ENCODE measurements at places on chromosomes 12 and 14.

- no peak for DNase-seq
These were observed 13.0 kb upstream of the LEMD3 start for GRCh38 chr12:65156366-65156841.

DNA sequence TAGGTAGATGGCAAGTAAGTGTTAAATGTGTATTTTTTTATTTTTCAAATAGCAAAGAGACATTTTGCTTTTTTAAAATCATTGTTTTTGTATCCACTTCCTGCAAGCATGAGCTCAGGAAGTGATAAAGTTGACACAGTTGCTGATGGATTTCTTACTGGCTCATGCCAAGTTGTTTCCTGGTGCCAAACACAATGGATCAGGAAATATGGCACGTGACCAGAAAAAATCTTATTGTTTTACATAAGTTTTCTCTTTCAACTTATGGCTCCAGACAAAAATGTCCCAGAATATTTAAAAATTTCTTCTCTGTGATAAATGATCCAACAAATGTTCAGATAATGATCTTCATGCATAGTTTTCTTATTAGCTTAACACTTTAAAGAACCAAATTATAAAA, 1279.1 kb upstream of the FLRT2 start:
- no peak for DNase-seq

- no peak for DNase-seq
These were observed 216.1 kb downstream of the MSRB3 start for GRCh38 chr12:65494537-65494936.

- no peak for DNase-seq
These were observed 23.6 kb upstream of the SSTR1 start for GRCh38 chr14:38184132-38184531.

DNA sequence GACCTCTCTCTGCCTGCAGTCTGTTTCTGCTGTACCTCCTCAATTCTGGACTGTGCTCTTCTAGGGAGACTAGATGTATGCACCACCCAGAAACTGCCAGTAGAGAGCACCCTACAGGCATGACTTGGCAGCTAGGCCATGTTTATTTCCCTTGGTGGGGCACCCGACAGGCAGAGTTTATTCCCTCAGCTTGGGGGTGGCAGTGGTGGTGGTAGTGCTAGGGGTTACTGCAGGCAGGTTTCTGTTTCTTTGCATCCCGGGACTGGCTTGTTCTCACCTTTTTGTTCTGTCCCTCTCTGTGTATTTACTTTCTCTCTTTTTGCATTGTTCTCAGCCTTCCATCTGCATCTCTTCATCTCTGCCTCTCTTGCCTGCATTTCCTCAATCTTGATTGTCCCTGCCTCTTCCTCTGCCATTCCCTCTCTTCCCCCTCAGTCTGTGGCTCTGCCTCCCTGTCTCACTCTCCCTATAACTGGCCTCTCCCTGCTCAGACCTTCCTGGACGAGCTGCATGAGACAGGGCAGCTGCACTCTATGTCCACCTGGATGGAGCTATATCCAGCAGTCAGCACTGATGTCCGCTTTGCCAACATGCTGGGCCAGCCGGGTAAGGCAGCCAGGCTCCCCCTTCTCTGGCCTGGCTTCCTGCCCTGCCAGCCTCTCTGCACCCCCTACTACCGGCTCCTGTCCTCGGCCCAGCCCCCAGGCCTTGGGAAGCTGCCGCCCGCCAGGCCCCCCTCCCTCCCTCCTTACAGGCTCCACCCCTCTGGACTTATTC, 13.8 kb downstream of the PRPF40B start:
- no peak for DNase-seq

DNA sequence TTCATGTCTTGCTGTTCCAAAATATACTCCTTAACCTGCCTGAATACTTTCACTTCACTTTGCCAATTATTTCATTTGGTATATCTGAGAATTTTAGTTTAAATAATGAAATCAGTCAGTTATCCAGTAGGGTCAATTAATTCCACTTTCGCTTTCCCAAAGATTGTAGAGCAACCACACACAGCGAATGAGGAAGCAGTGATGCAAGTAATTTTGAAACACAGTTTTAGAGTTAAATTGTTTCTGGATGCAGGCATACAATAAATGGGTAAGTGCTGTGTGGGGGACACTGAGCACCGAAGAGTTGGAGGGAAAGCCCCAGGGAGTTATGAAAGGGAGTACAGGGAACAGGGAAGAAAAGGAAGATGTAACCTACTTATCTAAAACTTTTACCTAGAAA, 62.8 kb downstream of the TSHR start:
- no peak for DNase-seq

DNA sequence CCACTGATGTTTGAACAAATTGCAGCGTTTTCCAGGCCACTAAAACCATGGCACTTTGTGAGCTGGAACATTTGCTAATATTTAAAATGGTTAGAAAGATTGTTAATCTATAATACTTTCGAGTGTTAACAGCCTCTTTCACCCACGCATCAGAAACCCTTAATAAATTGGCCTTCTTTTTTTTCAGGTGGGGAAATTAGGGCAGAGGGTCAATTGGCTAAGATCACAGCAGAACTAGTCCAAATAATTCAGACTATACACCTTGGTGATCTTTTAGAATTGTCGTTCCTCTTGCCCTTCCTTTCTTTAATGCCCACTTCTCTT, 105.8 kb downstream of the PTCSC3 start:
- DNase-seq, result no peak

DNA sequence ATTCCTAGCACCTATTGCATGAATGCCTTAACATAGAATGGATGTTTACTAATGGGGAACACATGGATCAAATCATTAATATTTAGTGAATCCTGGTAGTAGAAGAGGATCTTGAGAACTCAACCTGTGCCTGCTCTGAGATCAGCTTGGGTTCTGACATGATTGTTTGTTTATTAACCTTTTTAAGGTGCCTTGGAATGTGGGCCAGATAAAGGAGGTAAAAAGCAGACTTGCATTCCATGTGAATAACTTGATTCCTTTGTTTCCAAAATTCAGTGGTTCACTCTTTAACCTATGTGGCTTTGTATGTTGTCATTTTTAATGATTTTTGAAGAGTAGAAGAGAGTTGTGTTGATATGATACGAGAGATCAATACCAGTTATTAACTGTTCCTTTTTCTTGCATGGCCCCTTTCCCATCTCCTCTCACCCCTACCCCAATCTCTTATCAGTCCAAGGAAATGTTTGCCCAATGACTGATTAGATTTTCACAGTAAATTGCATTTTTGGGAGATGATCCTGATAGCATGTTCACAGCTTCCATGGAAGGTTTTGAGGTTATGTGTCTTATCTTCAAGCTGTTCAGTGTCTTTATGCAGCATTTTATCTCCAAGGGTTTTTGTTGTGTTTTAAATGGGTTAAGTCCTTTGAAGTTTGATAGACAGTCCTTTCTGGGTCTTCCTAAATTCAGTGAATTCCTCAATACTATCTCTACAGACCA, 193.7 kb upstream of the FRMD6 start:
- DNase-seq, result no peak

DNA sequence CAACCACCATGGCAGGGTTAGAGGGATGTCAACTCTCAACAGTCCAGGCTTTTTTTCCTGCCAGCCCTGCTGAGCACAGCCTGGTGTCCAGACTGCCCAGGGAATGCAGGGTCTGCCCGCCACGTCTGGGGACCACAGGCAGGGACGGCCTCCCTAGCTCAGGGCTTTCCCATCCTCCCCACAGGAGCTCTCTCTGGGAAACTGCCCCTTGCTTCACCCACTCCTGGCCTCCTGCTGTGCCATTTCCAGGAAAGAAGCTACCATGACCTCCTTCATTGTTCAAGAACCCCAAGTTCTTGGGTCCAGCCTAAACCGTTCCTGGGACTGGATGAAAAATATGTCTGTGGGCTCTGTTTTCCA, 4.8 kb downstream of the SCNN1A start:
- no peak for DNase-seq
